ENCODE measurements at places on chromosomes 16 and 17.

DNA sequence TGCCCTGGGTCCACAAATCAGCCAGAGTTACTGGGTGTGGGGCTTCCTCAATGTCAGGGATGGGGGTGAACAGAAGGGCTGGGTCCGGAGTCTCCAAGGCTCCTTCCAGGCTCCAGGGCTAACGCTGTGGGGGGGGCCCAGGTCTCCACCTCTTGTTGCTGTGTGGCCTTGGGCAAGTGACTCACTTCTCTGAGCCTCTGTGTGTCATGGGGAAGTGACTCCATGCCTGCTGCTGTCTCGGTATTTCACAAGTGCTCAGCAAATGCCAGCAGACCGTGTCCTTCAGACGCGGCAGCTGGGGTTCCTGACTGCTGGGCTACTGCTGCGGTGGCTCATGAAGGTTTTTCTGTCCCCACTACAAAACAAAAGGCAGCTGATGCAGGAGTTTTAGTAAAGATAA is 26.6 kb downstream of the JPH3 start:
- DNase-seq = peak; percentile 73

DNA sequence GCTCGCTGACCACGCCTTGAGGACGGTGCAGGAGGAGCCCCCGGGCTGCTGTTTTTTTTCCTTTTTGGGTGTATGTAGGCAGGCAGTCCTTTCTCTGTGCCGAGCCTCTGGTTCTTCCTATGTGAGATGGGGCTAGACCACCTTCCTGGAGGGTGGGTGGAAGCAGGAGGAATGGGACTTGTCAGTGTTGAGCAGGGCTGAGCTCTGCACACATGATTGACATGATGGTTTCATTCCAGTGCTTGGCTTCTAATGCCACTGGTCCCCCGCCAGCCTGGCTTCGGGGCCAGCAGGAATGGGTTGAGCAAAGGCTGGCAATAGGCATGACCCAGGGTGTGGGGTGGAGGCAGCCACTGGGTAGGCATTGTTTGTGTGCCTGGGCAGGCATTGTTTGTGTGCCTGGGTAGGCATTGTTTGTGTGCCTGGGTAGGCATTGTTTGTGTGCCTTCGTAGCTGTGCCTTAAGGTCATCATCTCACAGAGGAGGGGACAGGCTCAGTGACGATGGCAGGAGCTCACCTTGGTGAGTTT is 14.2 kb upstream of the ADCY7 start:
- no peak for DNase-seq

DNA sequence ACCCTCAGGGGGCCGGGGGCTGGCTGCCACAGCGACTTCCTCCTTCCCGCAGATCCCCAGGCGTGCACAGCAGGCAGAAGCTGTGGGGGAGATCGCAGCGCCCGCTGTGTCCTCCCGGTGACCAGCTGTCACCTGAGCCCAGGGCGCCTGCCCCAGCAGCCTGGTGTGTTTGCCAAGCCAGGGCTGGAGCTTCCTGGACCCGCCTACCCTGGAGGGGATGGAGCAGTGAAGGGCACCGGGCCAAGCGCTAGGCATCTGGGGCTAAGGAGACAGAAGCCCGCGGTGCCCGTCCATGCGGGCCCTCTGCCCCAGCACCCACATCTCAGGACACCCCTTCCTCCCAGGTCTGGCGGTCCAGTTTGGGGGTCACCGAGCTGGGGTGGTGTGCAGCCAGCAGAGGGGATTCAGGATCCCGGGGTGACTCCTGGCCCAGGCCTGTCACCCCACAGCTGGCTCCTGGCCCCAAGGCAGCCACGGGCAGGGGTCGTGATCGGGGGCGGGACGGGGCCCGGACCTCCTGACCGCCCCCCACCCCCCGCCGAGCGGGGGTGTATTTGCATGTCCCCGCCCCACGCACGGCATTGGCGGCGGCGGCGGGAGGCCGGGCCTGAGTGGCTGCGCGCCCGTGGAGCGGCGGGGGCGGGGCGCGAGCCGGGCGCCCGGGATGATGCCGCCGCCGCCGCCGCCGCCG is at the start of gene RAB26:
Gene RAB26 (plus strand): TSS at position 645 of the 691 bp plus-strand sequence. CDS start 159 bp downstream, outside the sequence.
- DNase-seq = peak; percentile 81

- DNase-seq = no peak
These were observed 10.3 kb downstream of the MRPS23 start for GRCh38 chr17:57839571-57839923.

- DNase-seq = peak; percentile 31
These were observed 154.5 kb downstream of the CBLN1 start for GRCh38 chr16:49127103-49127502.

Data from NB4 (cell line).